ENCODE measurements at places on chromosomes 4 and X.

- DNase-seq, result no peak
These were observed 30.0 kb downstream of the SHROOM2 start for GRCh38 chrX:9816084-9816700.

DNA sequence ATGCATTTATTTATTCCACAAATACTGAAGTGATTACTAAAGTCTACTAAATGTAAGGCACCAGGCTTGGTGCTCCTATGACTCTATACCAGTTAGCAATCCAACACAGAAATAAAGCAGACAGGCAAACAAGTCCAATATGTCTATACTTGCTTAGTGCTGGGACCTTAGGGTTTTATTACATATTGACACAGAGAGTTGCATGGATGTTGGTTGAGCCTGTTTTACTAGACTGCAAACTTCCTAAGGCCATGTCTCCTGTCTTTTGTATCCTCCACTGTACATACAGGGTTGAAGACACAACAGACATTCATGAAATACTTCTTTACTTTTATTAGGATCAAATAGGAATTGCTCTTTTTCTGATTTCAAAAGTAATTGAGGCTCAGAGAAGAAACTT lies 69.0 kb downstream of the LNX1 start:
- DNase-seq, result no peak

DNA sequence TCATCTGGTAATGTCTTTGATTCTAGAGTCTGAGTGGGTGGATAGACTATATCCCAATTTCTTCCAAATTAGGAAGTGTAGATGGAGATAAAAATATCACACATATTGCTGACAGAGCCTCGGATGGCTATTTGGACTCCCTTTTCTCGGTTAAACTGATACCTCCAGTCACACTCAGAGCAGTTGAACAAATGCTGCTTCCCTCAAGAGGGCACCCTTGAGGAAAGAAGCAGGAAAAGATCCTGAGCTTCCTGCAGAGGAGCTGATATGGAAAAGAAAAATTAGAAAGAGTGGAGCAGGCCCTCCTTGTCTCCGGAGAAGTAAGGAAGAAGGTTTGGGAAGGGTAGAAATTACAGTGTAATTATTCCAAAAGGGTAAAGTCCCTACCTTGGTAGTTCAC lies 96.2 kb upstream of the CCSER1 start:
- no peak for DNase-seq

- DNase-seq, result no peak
These were observed 150.7 kb upstream of the EOLA2 start for GRCh38 chrX:150088766-150089518.

- no peak for DNase-seq
These were observed 8.9 kb downstream of the MFAP3L start for GRCh38 chr4:170017252-170017651.

GRCh38 chr4:144738649-144739048 lies 92.7 kb downstream of the HHIP start:
- no peak for DNase-seq

- no peak for DNase-seq
These were observed 22.8 kb downstream of the HSD17B13 start for GRCh38 chr4:87299898-87300297.

DNA sequence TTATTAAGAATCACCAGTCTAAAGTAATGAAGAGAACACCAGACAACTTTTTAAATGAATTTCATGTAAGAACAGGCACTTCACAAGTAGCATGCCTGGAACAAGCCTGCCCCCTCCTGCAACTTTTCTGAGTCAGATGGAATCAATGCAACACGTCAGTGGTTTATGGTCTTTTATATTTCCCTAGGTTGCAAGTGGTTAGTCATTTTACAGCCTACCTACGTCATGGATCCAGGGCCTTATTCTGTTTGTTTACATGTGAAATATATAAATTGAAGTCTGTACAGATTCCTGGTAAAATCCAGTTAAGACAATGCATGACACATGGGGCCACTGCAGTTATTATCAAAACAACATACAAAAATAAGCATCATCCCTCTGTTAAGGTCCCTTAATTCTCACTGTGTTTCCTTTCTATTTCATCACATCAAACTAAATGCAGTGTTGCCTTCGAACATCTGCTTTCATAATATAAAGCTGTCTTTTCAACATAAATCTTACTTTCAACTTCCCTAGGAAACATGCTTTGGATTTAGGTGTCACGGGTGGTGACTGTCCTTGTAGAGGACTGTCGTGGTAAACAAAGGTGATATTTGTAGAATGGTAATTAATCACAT lies 309.3 kb downstream of the FRMPD4 start:
- no peak for DNase-seq

DNA sequence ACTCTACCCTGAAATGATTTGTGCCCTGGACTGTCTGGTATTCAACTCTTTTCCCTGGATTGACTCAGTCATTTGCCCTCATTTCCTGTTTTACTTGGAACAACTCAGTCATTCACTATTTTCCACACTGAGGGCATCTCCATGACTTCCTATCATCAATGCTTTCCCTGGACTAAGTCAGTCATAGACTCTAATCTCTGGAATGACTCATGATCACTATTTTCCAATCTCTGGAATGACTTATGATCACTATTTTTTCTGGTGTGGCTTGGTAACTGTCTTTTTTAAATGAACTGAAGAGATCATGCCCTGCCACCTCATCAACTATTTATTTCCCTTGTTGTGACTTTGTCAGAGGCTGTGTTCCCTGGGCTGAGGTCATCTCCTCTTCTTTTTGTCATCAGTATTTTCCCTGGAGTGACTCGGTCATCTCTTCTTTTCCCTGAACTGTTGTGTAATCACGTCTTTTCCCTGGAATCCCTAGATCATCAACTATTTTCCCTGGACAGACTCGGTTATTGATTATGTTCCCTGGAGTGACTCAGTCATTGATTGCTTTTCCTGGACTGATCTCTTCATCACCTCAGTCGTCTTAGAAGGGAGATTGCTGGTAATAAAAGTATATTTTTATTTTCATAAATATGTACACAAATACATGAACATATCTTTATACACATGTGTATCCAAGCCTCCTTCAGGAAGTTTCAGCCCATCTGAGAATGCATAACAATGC lies 327.1 kb upstream of the VCX start:
- DNase-seq, result no peak

- no peak for DNase-seq
These were observed 1755.5 kb downstream of the PCDH7 start for GRCh38 chr4:32475710-32476109.

GRCh38 chr4:108825737-108826136 lies 62.9 kb upstream of the ETNPPL start:
- no peak for DNase-seq

GRCh38 chrX:106672527-106672926 lies 54.0 kb upstream of the RNF128 start:
- no peak for DNase-seq

DNA sequence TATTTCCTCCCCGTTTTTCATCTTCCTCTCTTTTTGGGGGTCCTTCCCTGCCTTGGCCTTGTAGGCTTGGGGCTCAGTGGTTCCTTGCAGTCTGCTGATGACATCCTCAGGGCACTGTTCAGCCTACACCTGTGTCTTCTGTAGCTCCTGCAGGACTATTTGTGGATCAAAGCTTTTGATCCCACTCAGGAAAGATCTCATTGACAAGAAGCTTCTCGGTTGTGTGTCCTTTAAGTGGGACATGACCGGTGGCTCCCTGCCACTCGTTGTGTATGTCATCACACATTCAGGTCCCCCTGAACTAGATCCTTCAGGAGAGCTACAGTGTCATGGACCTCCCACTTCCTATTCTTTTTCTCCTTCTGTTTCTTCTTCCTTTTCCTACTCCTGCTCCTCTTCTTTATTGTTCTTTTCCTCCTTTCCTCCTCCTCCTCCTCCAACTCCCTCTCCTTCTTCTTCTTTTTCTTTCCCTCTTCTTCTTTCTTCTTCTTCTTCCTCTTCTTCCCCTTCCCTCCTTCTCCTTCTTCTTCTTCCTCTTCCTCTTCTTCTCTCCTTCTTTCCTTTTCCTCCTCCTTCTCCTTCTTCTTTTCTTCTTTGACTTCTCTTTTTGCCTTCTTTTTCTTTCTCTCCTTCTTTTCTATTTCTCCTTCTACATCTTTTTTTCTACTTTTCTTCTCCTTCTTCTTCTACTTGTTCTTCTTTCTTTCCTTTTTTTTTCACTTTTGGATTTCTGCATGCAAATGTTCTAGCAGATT lies 67.8 kb downstream of the NBDY start:
- DNase-seq, result no peak

DNA sequence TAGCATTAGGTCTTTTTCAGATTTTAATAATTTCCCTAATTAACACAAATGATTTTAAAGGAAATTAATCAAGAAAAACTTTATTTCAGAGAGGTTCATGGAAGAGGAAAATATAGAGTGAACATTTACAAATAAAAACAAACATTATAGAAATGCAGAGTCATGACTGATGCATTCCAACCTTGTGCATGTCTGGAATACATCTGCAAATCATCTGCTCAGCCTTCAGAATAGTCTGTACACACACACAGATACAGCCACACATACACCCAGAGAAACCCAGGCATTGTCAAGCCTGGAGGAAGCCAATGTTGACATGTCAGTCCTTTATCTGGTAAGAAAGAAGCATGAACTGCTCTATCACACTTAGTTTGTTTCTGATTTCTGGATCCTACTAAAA lies 61.3 kb upstream of the NFKB1 start:
- no peak for DNase-seq

DNA sequence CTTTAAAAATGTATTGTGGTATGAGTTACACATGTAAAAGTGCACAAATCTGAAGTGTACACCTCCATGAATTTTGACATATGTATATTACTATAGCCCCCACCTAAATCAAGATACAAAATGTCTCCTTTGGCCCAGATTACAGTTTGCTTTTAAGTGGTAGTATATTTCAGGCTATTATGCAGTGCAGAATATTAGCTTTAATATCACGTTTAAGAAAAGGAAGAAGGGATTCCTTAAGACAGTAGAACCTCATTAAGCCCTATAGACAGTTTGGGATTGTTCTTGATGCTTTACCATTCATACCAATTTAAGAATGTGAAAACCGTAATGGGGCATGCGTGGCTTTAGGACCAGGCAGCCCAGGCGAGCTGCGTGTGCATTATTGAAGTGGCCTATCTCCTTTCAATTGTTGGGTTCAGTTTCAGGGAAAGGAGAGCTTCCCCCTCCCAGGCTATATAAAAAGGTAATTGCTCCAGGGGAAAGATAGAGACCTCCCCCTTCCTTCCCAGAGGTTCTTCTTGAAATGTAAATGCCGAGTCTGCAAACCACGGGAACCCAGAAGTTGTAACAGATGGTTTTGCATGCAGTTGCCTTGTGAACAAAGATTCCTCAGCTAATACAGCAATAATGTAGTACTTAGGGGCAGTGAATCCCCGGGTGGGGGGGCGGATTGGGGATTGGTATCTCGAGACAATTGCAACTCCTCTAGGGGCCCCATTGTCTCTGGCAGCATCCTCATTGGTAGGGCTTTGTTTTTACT lies 106.1 kb downstream of the UCHL1 start:
- no peak for DNase-seq

- DNase-seq, result no peak
These were observed 54.0 kb upstream of the EGFL6 start for GRCh38 chrX:13515211-13515930.

GRCh38 chr4:137635108-137635507 lies 102.8 kb upstream of the PCDH18 start:
- DNase-seq, result no peak

DNA sequence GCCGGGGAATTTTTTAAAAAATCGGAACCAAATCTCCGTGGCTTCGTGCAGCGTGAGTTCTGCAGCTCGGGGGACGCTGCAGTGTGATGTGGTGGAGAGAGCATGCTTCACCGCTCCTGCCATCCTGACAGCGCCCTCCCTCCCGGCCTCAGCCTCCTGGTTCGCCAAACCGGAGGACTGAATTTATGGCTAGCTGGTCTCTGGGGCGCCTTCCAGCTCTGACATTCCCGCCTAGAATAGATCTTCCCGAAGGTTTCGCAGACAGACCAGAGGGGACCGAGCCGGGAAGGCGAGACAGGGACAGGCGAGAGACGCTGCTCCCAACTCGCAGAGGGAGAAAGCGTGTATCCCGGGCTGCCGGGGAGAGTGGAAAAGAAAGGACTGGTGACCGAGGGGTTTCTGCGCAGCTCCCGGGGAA lies 25.9 kb downstream of the HOPX start:
- DNase-seq, result peak; percentile 29

DNA sequence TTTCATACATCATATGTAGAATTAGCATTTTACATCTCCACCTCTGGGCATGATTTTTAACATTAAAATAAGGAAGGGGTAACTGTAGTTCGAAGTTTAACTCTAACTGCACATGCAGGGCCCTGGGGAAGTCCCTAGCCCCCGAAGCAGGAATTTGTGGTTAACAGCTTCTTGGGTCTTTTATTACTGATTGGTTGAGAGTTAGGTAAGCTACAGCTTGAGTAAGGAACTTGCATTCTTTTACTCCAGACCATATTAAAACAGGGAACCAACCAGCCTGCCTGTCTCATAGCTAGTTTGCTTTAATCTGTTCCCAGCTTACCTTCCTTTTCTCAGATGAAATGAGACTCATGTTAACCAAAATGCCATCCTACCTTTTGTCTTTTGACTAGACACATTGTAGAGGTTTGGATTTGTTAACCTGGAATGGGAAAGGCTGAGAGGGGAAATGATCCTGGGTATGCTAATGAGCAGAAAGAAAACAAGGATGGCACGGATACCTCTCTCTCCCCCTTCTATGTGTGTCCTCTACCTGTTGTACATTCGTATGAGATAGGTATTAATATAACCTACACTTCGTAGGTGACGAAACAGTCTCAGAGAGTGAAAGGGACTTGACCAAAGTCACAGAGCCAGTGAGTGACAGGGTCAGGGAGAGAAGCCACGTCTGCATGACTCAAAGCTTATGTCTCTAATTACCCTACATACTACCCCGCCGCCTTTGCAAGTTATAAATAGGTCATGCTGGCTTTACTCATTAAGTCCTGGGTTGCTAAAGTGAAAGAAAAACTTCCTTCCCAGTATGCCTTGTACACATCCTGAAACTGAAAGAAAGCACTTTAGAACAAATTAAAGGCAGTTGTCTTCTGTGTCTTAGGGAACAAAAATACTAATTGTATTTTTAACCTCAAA lies 119.5 kb upstream of the AFF2 start:
- peak; percentile 55 for DNase-seq

- DNase-seq, result peak; percentile 57
These were observed 98.3 kb upstream of the MAOA start for GRCh38 chrX:43557792-43558191.

- DNase-seq, result no peak
These were observed 53.1 kb downstream of the ELF2 start for GRCh38 chr4:139123910-139124309.
